ENCODE measurements at places on chromosomes 3 and 15.

GRCh38 chr3:138950006-138950644 is 3.1 kb downstream of the FOXL2NB start:
- no peak for DNase-seq

- no peak for DNase-seq
Observed at GRCh38 chr3:59884409-59884808, 834.6 kb upstream of the CFAP20DC start.

GRCh38 chr15:63856711-63857460 is 23.1 kb upstream of the HERC1 start:
- DNase-seq: no peak

- DNase-seq: no peak
Observed at GRCh38 chr3:31300456-31301443, 232.0 kb upstream of the STT3B start.

DNA sequence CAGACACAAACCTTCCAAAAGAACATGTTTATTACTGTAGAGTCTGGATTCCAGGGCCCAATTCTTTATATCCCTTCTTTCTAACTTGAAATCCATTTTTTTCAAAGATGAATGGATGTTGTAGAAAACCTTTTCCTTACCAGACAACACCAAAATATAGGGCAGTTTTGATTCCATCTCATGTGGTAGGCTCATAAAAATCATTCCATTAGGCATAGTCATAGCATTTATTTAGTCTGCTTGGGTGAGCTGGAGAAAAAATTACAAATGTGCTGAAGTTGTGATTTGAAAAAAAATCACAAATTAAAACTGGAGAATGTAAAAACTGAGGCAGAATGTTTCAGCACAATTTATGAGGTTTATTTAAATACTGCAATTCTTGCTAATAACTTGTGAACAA is 199.3 kb upstream of the TBC1D5 start:
- DNase-seq: no peak

DNA sequence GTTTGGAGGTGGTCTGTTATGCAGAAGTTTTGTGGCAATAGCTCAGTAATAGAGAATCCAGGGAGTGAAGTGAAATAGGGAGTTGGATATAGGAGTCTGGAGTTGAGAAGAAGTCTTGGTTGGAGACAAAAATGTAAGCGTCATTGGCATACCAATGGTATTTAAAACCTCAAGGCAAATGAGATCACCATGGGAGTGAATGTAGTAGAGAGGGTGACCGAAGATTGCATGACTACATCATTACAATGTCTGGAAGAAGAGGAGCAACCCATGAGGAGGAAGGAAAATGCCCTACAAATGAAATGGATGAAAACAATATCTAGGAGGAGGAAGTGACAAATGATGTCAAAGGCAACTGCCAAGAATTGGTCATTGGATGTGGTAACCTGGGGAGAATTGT is 54.4 kb downstream of the CNTN4 start:
- no peak for DNase-seq

- DNase-seq: no peak
Observed at GRCh38 chr15:45441686-45442085, 63.3 kb upstream of the GATM start.

- no peak for DNase-seq
Observed at GRCh38 chr15:36175741-36176291, 403.6 kb upstream of the CDIN1 start.

- no peak for DNase-seq
Observed at GRCh38 chr3:116242825-116243224, 202.5 kb downstream of the LSAMP start.

- no peak for DNase-seq
Observed at GRCh38 chr3:110393941-110394340, 677.7 kb upstream of the NECTIN3 start.

GRCh38 chr3:112806903-112807302 is 39.8 kb downstream of the CD200R1L start:
- no peak for DNase-seq
